ENCODE measurements at places on chromosomes 4 and X.

DNA sequence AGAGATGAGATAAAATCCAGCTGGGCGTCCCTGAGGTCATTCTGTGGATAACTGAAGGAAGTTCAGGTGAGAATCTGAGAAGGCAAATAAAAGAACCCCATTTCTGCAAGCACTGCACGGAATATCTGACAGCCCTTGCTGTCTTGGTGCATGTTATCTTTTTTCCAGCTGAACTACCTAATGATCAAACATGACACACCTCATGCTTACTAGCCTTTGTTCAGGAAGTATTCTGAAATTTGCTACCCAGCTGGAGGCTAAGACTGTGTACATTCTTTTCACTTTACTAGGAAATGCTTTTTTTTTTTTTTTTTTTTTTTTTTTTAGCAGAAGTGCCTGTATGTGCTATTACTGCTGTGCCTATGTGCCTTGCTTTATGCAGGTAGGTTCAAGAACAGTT, 718.1 kb downstream of the SMARCA1 start:
- DNase-seq, result no peak

DNA sequence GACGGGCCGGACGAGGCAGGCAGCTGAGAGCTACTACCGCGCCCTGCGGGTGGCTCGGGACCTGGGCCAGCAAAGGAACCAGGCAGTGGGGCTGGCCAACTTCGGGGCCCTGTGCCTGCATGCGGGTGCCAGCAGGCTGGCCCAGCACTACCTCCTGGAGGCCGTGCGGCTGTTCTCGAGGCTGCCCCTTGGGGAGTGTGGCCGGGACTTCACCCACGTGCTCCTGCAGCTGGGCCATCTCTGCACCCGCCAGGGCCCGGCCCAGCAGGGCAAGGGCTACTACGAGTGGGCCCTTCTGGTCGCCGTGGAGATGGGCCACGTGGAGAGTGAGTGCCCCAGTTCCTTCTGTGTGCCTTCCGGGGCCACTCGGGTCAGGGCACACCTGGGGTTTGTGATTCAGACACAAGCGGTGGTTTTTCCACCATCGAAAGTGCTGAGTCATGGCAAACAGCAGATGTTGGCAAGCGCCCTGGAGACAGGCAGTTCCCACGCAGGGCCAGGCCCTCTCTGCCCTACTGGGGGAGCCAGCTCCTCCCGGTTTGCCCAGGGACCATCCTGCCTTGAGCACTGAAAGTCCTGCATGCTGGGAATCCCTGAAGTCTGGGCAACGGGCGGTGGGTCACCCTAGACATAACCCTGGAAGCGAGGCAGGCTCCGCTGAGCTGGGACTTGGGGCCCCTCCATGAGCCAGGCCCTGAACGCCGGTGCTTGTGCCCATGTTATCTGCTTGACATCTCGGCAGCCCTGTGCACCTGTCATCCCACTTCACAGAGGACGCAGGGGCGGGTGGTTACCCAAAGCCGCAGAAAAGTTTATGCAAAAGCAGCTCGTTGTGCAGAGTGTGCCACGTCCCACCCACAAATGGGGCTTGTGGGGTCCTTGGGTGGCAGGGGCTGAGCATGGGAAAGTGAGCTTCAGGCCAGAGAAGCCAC, 29.5 kb downstream of the SH3TC1 start:
- DNase-seq, result peak; percentile 75

DNA sequence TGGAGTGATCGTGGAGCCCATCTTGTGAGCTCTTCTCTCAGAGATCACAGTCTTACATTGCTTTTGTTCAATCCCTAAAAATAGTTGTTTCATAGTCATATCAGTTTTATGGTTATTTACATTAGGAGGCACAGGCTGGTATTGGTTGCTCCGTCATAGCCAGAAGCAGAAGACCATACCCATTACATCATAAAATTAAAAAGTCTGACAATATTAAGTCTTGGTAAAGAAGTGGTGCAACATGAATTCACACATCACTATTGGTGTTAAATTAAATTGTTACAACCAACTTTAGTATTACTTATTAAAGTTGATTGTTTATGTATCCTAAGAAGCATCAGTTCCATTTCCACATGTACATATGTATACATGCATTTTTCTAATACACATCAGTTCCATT, 84.6 kb downstream of the LARP1B start:
- DNase-seq, result no peak

DNA sequence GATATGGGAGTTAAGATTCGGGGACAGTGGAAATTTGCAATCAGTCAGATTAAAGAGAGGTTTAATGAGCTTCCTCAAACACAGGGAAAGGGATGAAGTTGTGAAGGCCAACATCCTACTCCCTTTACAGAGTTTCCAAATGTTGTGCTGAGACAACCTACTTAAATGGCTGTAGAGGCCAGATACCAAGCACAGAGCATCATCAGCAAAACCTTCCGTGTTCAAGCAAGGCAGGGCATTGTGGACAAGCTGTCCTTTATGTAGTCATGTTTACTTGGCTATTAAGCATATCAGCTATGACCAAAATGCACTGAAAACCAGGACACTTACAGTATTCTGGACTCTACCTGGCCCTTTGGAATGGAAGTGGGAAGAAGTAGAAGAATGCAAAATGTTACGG, 197.3 kb downstream of the DMD start:
- no peak for DNase-seq

GRCh38 chr4:2261110-2261852, 628 bp downstream of the MXD4 start:
- DNase-seq, result peak; percentile 62

DNA sequence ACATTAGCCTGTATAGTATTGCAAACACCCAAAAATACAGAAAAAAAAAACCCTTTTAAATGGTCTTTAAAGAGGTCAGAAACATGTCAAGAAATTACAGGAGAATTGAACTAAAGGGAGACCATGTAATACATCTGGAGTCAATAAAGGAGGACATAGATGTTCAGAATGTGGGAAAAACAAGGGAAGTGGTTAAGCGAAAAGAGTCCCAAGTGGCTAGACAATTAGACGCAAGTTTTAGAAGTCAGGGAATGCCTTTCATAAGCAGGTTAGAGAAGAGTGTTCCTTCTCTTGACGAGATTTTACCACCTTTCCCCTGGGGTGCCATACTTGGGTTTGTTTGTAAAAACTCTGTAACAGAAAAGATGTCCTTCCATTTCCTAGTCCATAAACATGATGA, 7.8 kb downstream of the LNX1 start:
- no peak for DNase-seq

DNA sequence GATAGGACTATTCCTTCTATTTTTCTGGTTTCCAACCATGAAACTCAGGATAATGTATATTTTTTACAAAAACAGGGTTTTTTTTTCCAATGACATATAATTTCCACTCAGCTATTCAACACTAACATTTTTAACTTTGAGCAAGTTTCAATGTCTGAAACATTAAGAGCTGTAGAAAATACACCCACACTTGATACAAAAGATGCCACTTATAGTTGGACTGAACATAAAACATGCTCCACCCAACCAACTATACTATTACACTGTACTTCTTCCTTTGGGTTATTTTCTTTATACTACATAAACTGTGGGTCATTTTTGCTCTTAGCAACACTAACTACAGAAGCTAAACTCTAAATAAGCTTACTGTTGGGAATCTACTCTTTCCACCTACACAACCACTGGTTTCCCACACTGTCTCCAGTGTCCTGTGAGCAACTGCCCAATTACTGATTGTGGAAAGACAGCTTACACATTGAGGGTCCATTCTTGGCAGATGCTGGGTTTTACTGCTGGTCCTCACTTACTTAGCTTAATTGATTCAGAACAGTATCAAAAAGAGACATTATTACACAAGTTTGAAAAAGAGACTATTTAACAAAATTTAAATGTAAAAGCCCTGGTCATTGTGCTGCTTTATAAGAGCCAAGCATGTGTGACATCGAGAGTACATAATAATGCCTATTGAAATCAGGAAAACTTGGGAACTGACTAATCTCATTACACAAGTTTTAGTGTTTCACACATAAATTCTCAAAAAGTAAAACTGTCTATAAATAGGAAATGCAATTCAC, 6.3 kb downstream of the AMMECR1 start:
- DNase-seq, result no peak

DNA sequence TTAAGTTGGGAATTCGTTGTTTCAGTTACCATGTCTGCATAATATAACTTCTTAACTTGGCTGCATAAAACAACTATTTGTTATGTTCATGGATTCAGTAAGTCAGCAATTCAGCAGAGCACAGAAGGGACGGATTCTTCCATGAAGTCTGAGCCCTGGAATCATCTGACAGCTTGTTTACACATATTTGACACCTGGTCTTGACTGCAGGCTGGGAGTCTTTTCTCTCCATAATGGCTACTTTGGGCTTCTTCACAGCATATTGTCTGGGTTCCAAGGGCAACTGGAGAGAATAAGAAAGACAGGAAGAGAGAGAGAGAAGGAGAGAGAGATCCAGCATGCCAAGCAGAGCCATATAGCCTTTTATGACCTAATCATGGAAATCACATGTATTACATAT, 23.1 kb downstream of the CENPC start:
- no peak for DNase-seq

GRCh38 chrX:31374786-31375185, 302.9 kb upstream of the FTHL17 start:
- DNase-seq, result no peak

GRCh38 chr4:43089730-43090129, 197.2 kb downstream of the GRXCR1 start:
- no peak for DNase-seq

- DNase-seq, result no peak
Measured at GRCh38 chr4:53355930-53356521, 9.8 kb downstream of the SCFD2 start.

- no peak for DNase-seq
Measured at GRCh38 chrX:45353456-45353855, 152.8 kb upstream of the DIPK2B start.

DNA sequence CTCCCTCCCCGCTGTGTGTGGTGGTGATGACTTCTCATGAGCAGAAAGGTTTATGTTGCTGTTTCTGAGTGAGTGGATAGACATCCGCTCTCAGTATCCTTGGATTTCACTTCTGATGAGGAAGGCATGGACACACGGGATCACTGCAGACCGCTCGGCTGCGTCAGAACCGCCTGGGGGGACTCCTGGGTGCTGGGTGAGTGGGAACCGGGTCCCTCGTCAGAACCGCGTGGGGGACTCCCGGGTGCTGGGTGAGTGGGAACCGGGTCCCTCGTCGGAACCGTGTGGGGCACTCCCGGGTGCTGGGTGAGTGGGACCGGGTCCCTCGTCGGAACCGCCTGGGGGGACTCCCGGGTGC, 9.0 kb downstream of the CTBP1 start:
- DNase-seq, result no peak

DNA sequence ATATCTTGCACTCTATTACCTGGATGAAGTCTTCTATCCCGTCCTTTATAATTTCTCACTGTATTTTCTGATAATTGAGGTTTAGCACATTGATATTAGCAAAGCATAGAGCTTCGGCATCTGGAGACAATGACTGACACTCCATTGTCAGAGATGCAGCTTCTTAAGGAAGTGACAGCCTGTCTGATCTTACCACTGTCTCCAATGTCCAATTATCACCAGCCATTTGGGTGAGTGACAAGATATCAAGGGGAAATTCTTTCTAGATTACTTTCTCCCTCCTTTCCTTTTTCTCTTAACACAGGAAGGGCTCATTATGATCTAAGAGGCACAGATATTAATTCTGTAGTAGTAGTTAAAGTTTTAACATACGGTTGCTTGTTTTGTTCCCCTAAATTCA, 86.4 kb downstream of the LDB2 start:
- no peak for DNase-seq

DNA sequence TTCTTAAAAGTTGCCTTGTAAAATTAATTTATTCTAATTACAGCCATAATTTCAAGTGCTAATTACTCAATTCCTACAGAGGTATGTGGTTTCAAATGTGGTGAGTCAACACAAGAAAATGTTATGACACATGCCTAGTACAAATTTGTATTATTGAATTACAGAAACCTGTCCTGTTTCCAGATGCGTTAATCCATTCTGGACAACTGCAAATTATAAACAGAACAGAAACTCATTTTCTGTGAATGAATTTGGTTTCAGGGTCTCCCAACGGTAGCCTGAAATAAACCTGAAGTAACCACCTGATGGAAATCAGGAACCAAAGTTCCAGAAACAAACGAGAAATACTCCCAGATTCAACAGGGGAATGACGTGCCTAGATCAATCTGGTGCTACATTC, 328.6 kb upstream of the F9 start:
- no peak for DNase-seq

DNA sequence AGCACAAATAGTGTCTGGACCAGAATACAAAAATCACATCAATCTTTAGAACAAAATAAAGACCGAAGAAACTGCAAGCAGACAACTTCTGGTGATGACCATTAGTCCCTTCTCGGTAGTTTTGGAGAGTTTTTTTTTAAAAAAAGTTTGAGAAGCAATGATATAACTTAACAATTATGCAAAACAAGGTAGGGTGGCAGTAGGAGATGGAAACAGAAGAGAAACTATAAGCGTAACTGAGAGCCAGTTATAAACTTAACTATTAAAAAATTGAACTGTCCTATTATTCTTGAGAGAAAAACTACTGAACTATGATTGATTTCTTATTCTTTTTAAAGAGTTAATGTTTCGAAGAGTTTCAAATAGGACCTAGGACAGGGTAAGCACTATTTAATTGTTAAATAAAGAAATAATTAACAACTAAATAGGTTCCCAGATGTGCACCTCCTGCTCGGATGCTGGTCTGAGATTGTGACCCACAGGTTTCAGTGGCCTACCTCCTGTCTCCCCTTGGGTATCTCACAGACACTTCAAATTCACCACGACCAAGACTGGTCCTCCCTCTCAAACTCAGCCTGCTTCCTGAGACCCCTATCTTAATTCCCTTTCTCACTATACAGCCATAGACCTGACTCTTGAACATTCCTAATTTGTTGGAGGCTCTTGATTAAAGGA, 81.3 kb downstream of the LEF1 start:
- no peak for DNase-seq

GRCh38 chr4:85486425-85487086, 11.6 kb downstream of the ARHGAP24 start:
- DNase-seq, result no peak

DNA sequence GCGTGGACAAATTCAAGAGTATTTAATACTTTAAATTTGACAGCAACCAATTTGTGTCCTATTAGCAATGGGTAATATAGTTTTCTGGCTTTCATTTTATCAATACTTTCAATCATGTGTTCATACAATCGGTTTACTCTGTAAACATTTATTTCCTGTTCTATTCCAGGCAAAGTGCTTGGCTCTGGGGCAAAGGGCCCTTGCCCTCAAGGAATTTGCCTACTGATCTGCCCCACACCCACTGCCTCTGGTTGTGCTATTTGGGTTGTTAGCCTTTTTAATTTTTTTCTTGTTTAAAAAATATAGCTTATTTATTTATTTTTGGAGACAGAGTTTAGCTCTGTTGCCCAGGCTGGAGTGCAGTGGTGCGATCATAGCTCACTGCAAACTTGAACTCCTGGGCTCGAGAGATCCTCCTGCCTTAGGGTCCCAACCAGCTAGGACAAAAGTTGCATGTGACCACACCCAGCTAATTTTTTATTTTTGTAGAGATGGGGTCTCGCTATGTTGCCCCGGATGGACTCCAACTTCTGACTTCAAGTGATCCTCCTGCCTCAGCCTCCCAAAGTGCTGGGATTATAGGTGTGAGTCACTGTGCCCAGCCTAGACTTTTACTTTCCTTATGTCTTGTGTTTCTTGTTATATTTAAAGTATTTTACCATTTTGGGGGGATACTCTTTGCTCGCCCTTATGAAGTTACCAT, 30.7 kb upstream of the CBR4 start:
- DNase-seq, result no peak

- no peak for DNase-seq
Measured at GRCh38 chr4:8897251-8898167, 25.9 kb upstream of the HMX1 start.
